ENCODE measurements at places on chromosomes 1 and 21.

- no peak for DNase-seq
Observed at GRCh38 chr1:41371630-41372599, 10.7 kb downstream of the FOXO6 start.

GRCh38 chr1:246166841-246167240, 340.2 kb downstream of the SMYD3 start:
- no peak for DNase-seq

GRCh38 chr1:92310185-92310597, 11.3 kb downstream of the RPAP2 start:
- peak; percentile 44 for DNase-seq

DNA sequence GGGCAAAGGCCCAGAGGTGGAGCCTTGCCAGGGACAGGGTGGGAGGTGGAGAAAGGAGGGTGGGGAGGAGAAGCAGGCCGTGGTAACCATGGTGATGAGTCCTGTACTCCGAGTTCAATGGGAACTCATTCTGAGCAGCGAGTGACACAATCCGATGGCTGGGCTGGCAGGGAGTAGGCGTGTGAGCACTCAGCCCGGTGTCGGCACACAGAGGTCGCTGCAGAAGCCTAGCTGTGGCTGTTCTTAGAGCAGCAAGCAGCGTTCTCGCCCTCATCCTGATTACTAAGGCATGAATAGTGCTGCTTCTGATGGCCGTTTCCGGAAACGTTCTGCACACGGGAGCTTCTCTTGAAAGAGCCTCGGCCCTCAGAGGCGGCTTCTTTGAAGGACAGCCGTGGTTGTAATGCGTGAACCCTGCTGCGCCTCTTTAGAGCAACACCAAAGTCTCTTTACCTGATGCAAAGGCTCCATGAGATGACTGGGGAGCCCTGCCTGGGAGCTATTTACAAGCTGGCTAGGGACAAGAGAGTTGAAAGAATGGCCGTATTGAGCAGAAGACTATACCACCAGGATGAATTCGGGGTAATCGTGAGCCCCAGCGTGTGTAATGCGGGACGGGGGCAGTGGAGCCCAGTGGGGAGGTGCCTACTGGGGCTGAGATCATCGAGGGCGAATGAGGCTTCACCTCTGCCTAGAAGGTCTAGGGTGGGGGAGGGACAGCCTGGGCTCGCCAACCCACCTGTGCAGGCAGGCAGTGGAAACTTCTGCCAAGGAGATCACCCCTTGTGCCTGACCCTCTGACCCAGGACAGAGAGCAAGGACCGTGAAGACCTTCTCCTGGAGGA, 72.8 kb upstream of the PAX7 start:
- DNase-seq = no peak

DNA sequence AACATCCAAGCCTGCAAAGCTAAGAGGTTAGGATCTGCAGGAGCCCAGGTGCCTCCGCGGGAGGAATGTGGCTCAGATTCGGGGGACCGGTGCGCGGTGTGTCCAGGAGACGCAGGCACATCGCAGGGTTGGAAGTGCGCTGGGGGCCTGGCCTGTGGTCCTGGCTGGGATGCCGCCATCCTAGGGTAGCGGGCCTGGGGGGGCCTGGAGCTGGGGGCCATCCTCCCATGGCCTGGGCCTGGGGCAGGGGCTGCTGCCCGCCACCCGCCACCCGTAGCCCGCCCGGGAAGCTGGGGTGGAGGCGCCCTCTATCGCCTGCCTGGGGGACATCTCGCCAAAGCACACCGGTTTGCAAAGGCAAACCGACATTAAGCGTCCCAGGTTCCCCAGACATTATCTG, 170.6 kb upstream of the ARHGEF16 start:
- DNase-seq = no peak
